LNCaP clone FGC (cell line): ENCODE measurements at places on chromosomes 12 and 14.

- DNase-seq, result no peak
Measured at GRCh38 chr12:48583728-48584127, 13.9 kb upstream of the LALBA start.

- DNase-seq, result no peak
Measured at GRCh38 chr12:19021646-19022045, 107.9 kb upstream of the PLEKHA5 start.

GRCh38 chr14:50998612-50999011 is 54.3 kb upstream of the PYGL start:
- DNase-seq, result no peak

- DNase-seq, result no peak
Measured at GRCh38 chr14:24300326-24300980, 803 bp downstream of the NOP9 start.

DNA sequence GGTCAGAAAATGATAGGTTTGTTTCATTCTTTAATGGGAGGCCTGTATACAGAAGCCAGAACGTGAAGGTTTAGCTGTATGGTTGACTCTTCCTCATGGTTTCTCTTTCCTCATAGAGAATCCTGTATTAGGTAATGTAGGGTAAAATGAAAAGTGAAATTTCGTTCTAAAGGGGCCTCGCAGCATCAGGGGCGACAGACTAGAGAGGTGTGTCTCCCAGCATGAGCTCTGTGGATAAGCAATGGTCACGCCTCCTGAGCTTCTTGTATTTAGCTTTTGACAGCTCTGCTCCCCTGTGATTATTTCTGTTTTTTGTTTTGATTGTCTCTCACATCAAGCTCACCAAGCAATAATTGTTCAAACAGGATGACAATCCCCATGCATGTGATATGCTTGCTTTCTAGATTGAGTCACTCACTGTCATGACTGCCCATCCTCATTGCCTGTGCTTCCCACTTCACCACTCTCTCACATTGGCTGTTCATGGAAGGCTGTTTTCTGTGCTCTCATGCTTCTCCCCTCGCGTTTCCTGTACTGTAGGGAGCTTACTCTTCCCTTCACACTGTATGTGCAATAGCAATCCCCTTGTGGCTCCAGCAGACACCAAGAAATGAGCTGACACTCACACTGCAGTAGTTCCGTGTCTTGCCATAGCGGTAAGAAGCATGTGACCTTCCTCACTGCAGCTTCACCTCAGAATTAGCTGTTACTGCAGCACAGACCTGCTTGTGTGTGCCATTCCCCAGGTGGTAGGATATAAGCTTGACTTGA is 44.0 kb downstream of the RAD52 start:
- DNase-seq, result no peak

- no peak for DNase-seq
Measured at GRCh38 chr14:61435563-61436337, 114.4 kb downstream of the PRKCH start.

DNA sequence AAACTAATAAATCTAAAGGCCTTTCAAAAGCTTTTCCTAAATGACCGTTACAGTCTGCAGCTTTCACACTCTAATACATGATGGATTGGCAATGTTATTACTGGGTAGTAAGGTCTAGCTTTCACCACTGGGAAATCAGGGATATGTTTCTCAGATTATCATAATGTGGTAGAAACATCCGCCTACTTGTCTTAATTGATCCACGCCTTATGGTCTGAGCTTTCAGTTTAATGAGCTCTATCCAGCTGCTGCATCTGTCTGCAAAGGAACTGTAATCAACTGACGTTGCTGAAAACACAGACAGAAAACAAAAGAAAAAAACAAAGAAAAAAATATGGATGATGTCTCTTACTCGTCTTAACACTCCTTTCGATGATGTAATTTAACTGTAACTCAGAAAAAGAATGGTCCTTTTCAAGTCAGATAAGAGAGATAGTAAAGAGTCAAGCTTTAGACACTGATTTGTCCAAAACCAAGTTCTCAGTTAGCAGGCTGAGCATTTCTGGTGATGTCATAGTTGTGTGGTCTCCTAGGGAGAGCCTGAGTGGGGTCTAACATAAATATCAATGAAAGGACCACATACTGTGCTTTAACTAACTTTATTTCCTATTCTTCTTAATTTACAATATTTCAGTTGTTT is 85.9 kb downstream of the C2CD5 start:
- no peak for DNase-seq

GRCh38 chr12:88628856-88629509 is 48.7 kb upstream of the KITLG start:
- DNase-seq, result no peak

DNA sequence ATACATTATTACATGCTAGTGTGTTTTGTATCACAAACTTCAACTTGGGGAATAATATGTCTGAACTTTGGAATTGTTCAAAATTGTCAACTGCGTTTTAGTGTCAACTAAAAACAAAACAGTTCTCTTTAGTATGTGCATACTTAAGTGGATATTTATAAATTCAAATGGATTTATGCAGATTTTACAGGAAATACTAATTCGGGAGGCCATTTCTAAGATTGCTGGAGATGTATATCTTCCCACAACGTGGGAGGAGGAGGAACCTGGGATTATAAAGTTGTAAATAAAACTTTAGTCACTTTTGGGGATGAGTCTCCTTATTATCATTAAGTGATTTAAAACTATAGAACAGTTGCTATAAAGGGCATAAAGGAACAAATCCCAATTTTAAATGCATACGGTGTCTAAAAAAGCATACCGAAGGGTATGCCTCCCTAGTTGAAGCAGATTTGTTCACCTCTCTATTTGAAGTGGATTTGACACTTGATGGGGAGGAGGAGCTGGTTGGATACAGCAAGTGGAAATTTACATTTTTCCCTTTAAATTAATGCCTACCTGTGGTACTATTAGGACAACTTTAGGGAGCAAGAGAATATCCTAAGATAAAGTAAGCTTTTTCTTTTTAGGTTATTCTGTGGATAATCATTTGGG is 2.7 kb downstream of the PDE3A start:
- no peak for DNase-seq

- DNase-seq, result no peak
Measured at GRCh38 chr14:101595349-101595748, 34.1 kb downstream of the DIO3 start.

GRCh38 chr12:64186789-64187188 is 35.3 kb downstream of the KICS2 start:
- DNase-seq, result no peak

DNA sequence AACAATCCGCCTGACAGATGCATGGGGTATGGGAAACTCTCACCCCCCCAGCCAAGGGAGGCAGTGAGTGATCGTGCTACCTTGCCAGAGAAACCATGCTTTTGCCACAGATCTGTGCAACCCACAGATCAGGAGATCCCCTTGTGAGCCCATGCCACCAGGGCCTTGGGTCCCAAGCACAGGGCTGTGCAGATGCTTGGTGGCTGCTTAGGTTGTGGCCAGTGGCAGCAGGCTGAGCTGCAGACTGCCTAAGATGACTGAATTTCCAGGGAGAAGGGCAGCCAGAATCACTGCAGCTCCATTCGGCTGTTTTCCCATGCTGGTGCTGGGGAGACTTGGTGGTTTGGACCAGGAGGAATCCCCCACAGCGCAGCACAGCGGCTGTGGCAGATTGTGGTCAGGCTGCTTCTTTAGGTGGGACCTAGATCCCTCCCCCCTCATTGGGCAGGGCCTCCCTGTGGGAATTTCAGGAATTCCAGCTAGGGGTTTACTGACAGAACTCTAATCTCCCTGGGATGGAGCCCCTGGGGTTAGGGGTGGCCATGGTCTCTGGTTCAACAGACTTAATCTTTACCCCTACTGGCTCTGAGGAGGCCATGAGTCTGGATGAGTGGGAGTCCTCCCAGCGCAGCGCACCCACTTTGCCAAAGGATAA is 264.6 kb upstream of the DAAM1 start:
- DNase-seq, result no peak

- DNase-seq, result no peak
Measured at GRCh38 chr14:20823859-20824258, 21.2 kb upstream of the RNASE1 start.

DNA sequence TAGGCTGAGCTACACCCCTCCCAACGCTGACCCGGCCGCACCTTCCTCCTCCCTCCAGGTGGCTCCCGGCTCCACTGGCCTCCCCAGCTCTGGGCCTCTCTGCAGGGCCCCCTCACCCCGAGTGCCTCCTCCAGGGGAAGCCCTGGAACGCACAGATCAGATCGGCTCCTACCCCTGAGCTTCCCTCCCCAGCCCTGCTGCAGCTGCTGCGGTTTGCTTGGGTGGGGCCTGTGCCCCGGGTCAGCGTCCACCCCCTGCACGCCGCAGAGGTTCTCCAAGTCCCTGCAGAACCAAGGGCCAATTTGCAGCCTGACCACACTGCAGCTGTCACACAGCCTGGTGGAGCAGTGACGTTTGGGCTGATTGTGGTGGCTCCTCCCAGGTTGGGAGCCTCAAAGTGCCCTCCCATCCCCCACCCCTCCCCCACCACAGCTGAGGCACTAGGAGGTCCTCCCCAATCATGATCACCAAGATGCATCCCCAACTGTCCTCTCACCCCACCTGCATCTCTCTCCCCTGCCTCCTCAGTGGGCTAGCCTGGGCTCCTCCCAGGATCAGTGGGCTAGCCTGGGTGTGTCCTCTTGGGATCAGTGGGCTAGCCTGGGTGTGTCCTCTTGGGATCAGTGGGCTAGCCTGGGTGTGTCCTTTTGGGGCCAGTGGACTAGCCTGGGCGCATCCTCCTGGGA is 12.8 kb upstream of the FBRSL1 start:
- DNase-seq, result no peak

GRCh38 chr14:31690056-31690455 is 128.9 kb downstream of the NUBPL start:
- peak; percentile 6 for DNase-seq

- DNase-seq, result no peak
Measured at GRCh38 chr12:49587174-49587908, 18.1 kb downstream of the FAM186B start.

- no peak for DNase-seq
Measured at GRCh38 chr12:130715998-130716968, at the start of gene RIMBP2. TSS of gene RIMBP2 (minus strand) at chr12:130716299. CDS start at chr12:130479013, 237,286 bp downstream.

- DNase-seq, result no peak
Measured at GRCh38 chr14:99724939-99725773, 41.1 kb downstream of the CYP46A1 start.

DNA sequence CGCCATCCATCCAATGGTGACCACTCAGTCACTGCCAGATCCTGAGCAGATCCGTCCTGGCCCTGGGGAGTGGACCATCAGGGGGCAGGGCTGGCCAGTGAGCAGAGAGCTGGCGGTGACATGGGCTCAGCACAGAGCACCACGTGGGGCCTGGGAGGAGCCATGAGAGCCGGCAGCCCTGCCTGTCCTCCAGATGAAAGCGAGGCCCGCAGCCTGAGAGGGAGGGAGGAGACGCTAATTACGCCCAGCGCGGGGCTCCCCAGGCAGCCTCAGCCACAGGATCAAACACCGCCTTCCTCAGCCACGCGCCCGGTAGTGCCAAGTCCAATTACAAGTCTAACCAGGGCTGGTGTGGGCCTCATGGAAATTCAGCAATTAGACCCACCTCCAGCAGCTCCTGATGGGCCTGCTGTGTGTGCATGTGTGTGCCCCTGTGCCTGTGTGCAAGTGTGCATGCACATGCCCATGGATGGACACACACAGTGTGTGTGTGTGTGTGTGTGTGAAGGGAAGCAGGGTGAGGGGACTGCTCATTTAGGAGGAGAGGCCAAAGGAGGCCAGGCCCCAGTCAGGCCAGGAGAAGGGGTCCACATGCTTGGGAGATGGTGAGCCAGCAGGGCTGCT is 68.0 kb downstream of the KIF26A start:
- no peak for DNase-seq

DNA sequence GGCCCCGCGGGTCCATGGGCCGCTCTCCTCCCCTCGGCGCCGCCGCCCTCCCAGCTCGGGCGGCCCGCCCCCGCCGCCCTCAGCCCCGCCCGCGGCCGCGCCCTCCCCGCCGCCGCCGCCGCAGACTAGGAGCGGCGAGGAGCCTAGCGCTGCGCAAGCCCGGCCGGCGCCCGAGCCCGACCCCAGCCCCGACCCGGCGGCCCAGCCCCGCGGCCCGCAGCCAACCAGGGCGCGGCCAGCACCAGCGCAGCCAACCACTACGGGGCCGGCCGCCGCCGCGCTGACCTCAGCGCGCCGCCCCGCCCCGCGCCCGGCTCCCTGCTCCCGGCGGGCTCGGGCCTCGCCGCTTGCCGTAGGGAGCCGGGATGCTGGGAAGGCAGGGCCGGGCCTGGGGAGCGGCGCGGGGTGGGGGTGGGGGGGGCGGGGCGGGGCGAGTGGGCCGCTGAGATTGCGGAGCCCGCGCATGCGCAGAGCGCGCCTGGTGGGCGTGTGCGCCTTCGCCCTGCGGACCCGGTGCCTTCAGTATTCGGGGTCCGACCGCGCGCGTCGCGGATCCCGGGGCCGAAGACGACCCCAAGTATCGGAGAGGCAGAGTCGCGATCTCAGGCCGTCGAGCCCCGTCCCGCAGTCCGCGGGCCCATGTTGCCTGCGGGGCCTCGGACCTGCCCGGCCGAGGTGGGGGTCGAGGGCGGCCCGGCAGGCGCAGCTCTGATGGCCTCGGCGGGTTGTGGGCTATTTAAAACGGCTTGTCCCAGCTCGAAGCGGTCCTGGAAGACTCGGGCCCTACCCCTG is at the start of gene CDC42BPB:
Gene CDC42BPB (minus strand): TSS at position 178 of the 792 bp plus-strand sequence. CDS start 376 bp downstream, outside the sequence.
- DNase-seq, result peak; percentile 54

DNA sequence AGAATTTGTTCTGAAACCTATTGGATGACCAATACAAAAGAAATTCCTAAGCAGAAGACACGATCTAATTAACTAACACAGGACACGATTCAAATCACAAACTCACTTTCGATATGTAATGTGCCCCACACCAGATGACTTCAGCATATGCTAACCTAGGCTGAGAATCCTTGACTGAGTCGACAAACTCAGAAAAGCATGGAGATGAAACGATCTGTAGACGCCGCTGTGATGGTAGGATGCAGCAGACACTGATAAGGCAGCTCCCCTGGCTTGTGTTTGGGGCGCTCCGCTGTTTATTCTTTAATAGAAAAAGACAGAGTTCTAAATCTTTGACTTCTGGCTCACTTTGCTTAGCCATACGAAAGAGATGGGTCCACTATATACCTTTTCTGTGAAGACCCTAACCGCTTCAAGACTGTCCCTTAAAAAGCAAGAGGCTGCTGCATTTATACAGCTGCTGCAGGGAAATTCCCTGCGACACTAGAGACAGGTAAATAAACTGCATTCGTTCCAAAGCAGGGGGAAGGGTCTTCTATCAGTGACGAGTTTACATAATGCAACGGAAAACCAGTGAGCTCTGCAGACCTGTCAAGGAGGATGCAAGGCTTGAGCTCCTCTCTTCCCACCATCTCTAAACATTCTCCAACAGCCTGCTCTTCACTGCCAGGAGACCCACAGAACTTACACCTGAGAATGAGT is 929 bp downstream of the CHD8 start:
- DNase-seq, result no peak

DNA sequence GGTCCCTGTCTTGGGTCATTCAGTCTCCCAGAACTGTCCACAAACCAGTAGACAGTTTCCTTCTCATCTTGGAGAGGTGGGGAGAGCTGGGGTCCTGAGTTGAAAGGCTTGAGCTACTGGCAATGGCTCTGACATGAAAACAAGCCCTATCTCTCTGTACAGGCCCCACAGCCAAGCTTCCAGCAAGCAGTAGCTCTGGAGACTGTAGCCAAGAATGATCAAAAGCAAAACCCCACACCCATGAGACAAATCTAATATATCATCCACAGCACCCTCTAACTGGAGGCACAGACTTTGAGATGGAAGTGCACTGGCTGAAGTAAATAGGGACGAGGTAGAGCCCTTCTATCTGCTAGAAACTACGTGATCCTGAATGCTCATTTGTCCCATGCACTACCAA is 40.9 kb downstream of the RERG start:
- no peak for DNase-seq
